ENCODE measurements at places on chromosomes 11 and 22.

- DNase-seq: no peak
Measured at GRCh38 chr11:47775240-47775869, 8.2 kb upstream of the FNBP4 start.

DNA sequence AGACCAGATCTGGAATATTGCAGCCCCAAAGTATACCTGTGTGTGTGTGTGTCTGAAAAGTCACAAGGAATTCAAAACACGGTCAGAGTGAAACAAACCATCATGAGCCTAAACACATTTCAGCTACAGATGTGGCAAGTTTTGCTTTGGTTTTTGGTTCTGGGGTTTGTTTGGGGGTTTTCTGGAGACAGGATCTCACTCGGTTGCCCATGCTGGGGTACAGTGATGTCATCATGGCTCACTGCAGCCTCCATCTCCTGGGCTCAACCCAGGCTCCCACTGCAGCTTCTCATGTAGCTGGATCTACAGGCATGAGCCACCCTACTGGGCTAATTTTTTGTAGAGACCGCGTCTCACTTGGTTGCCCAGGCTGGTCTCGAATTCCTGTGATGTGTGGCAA, 41.4 kb upstream of the PHF21A start:
- DNase-seq: no peak

DNA sequence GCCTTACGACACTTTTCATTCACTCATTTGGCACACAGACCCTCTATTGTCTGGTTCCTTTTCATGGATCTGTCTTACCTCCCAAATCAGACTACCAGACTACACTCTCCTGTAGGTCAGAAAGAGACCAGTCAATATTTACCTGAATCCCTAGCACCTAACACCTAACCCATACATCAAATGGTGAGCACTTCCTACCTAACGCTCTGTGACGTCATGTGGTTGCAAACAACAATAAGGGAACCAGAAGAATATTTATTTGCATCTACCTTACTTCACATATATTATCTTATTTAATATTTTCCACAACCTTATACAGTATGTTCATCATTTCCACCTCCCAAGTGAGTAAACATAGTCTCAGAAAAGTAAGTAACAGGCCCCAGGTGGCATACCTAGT, 323.4 kb downstream of the SOX6 start:
- DNase-seq: no peak

GRCh38 chr11:45285930-45286632, at the start of gene SYT13:
Gene SYT13, minus strand, starts transcription at chr11:45286341. Its CDS starts 134 bp downstream, at chr11:45286207.
- DNase-seq: no peak

DNA sequence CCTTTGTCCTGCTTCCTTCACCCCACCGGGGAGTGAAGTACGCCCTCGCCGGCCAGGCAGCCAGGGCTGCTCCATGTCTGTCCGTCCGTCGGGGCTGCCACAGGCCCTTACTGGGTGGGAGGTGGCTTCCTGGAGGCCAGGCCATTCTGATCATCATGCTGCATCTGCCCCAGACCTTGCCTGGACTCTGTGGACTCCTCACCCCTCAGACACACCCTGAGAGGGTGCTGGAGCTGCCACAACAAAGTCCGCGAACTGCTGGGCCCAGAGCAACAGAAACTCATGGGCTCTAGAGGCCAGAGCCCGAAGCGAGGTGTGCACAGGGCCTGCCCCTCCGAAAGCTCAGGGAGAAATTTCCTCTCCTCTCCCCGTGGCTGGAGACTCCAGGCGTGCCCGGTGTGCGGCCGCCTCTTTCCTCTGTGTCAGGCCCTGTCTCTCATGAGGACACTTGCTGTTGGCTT, 124.2 kb downstream of the KCNQ1OT1 start:
- DNase-seq: no peak

DNA sequence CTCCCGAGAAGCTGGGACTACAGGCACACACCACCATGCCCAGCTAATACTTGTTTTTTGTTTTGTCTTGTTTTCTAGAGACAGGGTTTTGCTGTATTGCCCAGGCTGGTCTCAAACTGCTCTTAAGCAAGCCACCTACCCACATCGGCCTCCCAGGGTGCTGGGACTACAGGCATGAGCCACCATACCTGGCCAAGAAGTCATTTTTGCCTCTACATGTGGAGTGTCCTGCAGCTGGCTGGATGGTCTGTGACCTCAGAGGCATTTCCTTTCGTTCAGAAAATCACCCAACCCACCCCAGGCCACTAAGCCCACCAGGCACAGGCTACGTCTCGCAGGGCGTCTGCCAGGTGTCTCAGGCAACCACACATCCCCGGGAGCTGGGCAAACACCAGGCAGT, 12.8 kb downstream of the SHANK2 start:
- no peak for DNase-seq

- no peak for DNase-seq
Measured at GRCh38 chr11:33778675-33779074, 4.4 kb upstream of the FBXO3 start.
